Activated naive CD4-positive, alpha-beta T cell treated with anti-CD3 and anti-CD28 coated beads for 36 hours (primary cell): ENCODE measurements at places on chromosomes 16 and 17. TPM values are rescaled to one million over a fixed set of nuclear protein-coding genes. Genes with fewer than 3 reads are reported as not detected.

ZFPM1 gene
- 12.2 TPM for total RNA-seq

- H3K4me3 ChIP-seq = no peak overlapping the region
- H3K27me3 ChIP-seq = no peaks in the 10 kb centered on the region
Observed at GRCh38 chr16:89738538-89739317, 17.4 kb downstream of the ZNF276 start.

DNA sequence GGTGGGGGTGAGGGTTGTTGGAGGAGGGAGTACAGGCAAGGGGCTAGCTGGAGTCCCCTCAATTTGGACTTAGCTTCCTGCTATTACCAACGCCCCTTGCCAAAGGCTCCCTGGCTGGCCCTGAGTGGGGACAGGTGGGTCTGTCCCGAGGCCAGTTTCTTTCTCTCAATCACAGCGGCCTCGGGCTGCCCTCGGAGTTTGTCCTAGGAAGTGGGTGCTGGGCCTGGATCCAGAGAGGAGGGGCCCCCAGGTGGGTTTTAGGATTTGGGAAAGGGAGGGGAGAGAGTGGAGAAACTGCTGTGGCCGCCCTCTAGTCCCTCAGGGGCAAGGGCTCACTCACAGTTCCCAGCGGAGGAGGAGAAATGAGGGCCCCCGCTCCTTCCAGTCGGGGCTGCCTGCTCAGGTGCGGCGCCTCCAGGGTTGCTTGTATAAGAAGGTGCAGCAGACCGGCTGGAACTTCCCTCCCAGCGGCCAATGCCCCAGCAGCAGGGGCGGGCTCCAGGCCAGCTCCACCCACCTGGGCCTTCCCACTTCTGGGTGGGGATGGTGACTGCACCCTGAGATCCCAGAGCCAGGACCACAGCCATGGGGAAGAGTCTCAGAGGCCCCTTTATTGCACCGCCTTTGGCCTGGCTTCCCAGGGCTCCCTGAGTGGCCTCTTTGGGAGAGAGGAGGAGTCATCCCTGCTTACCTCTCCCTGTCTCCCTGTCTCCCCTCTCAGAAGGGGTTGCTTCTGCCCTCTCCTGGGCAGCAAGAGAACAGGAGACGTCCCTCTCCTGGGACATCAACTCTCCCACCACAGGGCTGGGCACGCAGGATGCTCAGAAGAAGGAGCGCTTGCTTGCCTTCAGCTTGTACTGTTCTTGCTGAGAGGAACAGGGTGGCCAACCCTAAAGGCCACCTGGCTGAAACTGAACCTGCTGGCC lies 112.0 kb upstream of the SMURF2 start:
- H3K4me3 ChIP-seq = no peak overlapping the region
- peaks cover 8% of the 10 kb centered on the region for H3K27me3 ChIP-seq
- H3K27ac ChIP-seq = no peak overlapping the region
- H3K4me1 ChIP-seq = peaks cover 15% of the 10 kb centered on the region

- H3K4me3 ChIP-seq = no peak overlapping the region
- no peak overlapping the region for H3K27ac ChIP-seq
- DNase-seq = peak; percentile 30
- H3K27me3 ChIP-seq = no peaks in the 10 kb centered on the region
- peaks cover 40% of the 10 kb centered on the region for H3K4me1 ChIP-seq
- peaks cover 70% of the 10 kb centered on the region for H3K36me3 ChIP-seq
Observed at GRCh38 chr17:56908001-56908542, 5.8 kb downstream of the TRIM25 start.

DNA sequence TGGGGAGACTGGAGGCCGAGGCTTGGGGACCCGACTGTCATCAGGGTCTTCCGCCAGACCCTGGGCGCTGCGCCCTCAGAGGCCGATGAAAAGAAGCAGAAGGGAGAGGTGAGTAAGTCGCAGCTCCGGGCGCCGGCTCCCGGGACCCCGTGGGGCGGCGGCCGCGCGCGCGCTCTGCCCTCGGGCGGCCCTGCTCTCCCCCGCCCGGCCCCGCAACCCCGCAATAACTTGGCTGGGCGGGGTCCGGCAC lies 392 bp upstream of the ABHD15 start:
- H3K4me1 ChIP-seq = peaks cover 12% of the 10 kb centered on the region
- H3K27ac ChIP-seq = peak overlapping the region; percentile 75
- no peak for DNase-seq
- no peaks in the 10 kb centered on the region for H3K27me3 ChIP-seq

GRCh38 chr17:57412520-57413096 lies 156.3 kb downstream of the MSI2 start:
- DNase-seq = no peak
- peaks cover 4% of the 10 kb centered on the region for H3K36me3 ChIP-seq
- no peak overlapping the region for H3K4me3 ChIP-seq
- no peak overlapping the region for H3K27ac ChIP-seq
- H3K27me3 ChIP-seq = no peaks in the 10 kb centered on the region
- peaks cover 22% of the 10 kb centered on the region for H3K4me1 ChIP-seq

GRCh38 chr16:3129137-3130131 lies 5.4 kb upstream of the ZNF213 start:
- peak overlapping the region; percentile 95 for H3K4me3 ChIP-seq
- no peaks in the 10 kb centered on the region for H3K27me3 ChIP-seq
- H3K4me1 ChIP-seq = peaks cover 53% of the 10 kb centered on the region
- DNase-seq = peak; percentile 87
- peak overlapping the region; percentile 90 for H3K27ac ChIP-seq
- peaks cover 14% of the 10 kb centered on the region for H3K36me3 ChIP-seq

GRCh38 chr17:72578817-72579470 lies 458.1 kb downstream of the SOX9 start:
- H3K4me1 ChIP-seq = no peaks in the 10 kb centered on the region
- H3K4me3 ChIP-seq = no peak overlapping the region
- H3K27ac ChIP-seq = no peak overlapping the region
- DNase-seq = no peak
- H3K27me3 ChIP-seq = peaks cover 6% of the 10 kb centered on the region

GRCh38 chr17:4199818-4200402 lies 56.9 kb downstream of the CYB5D2 start:
- peak; percentile 62 for DNase-seq
- no peak overlapping the region for H3K27ac ChIP-seq
- peaks cover 24% of the 10 kb centered on the region for H3K36me3 ChIP-seq
- H3K27me3 ChIP-seq = no peaks in the 10 kb centered on the region
- H3K4me3 ChIP-seq = no peak overlapping the region
